ENCODE measurements at places on chromosomes 3 and 15. TPM values are rescaled to one million over a fixed set of nuclear protein-coding genes. Genes with fewer than 3 reads are reported as not detected.

Gene PLAAT1
- total RNA-seq = not detected

Gene RAB8B
- 71.7 TPM for total RNA-seq

GRCh38 chr3:43503067-43503728 lies 118.6 kb downstream of the ANO10 start:
- DNase-seq = no peak

- no peak for DNase-seq
Observed at GRCh38 chr15:31147944-31148296, 46.4 kb upstream of the TRPM1 start.

Gene ANKUB1
- not detected for total RNA-seq

DNA sequence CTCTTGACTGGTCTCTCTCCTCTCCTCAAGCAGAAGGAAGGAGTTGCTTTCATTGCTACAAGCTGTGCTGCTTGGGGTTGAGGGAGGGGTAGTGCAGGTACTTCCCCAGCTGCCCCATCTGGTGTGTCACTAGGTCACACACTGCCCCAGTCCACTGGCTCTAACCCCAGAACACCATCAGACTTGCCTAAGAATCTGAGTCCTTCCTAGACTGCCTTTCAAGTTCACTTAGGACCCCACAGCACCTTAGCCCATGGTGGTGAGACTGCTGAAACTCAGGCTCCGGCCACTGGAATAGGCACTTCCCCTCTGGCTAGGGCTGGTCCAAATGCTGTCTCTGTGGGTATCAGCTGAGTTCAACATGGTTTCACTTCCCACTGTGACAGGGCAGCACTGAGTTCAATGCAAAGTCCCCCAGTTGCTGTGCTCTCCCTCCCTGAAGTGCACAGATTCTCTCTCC lies 279.7 kb upstream of the GOLGA6L4 start:
- DNase-seq = peak; percentile 87

Gene SENP8
- total RNA-seq = 2.4 TPM

GRCh38 chr15:55834331-55834730 lies 91.4 kb upstream of the PRTG start:
- no peak for DNase-seq

- no peak for DNase-seq
Observed at GRCh38 chr3:156617781-156618180, 56.6 kb upstream of the TIPARP start.
